ENCODE measurements at places on chromosomes 1 and 21.

- DNase-seq: no peak
Observed at GRCh38 chr1:101431956-101432510, 195.2 kb downstream of the S1PR1 start.

DNA sequence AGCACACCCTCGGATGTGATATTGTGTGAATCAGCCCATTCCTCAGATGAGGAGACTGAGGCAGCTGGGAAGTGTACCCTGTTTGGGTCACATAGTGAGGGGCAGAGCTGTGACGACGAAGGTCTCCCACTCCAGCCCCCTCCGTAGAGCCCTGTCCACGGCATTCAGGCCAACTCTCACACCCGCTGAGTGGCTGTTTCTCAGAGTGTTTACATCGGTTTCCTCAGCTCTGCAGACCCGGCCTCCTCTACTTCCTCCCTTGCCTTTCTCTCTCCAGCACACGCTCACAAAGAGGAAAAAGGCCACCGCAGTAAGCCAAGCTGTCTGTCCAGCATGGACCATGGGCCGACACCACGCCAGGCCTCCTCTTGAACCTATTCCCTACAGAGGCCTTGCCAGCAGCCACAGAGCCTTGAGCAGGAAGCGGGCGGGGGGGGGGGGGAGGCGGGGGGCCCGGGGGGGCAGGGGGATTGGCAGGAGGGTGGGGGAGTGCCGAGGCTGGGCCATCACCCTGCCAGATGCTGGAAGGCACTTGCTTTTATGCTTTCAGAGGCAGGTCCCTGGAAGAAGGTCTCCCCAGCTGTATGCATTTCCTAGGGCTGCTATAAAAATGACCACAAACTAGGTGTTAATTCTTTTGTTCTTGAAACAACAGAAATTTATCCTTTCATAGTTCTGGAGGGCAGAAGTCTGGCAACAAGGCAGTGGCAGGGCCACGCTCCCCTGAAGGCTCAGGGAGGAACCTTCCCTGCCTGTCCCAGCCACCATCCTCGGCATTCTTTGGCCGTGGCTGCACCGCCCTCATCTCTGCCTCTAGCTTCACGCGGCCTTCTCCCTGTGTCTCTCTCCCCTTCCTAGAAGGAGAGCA is 178.4 kb downstream of the PSMG1 start:
- DNase-seq: peak; percentile 69

- DNase-seq: peak; percentile 83
Observed at GRCh38 chr1:109687641-109688499, at the start of gene GSTM1. Gene GSTM1, plus strand, starts transcription at chr1:109687817. Its CDS starts 57 bp downstream, at chr1:109687874.

GRCh38 chr1:160953030-160953429 is 1.6 kb downstream of the ITLN2 start:
- no peak for DNase-seq

- DNase-seq: no peak
Observed at GRCh38 chr1:5954964-5955363, 37.3 kb downstream of the NPHP4 start.

DNA sequence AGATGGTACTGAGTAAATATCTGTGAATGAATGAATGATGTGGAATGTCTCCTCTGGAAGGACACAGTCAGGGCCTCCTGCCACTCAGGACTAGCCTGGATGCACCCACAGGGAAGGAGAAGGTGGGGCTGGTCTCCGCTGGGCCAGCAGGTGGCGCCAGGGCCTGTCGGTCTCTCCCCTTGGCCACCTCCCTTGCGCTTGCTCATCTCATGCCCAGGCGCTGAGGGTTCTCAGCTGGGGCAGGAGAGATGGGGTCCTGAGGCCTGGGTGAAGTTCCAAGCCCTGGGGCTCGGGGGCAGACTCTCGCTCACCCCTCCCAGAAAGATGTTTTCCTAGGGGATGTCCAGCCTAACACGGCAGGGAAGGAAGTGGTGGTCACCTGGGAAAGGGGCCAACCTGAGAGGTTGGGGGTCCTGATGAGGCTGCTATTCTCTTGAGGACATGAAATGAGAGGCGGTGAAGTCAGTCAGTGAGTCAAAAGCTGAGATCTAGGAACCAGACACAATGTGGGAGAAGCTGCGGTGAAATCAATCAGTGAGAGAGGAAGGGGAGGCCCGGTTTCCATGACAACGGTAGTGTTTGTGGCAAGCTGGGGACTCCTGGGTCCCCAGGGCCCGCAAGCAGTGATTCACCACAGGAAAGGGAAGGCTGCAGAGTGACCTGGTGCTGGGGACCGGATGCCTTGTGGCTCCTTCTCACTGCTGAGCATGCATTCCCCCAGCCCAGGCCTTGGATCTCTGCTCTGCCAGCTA is 14.6 kb upstream of the MEX3A start:
- peak; percentile 87 for DNase-seq

GRCh38 chr1:183757061-183757460 is 47.9 kb upstream of the RGL1 start:
- no peak for DNase-seq

DNA sequence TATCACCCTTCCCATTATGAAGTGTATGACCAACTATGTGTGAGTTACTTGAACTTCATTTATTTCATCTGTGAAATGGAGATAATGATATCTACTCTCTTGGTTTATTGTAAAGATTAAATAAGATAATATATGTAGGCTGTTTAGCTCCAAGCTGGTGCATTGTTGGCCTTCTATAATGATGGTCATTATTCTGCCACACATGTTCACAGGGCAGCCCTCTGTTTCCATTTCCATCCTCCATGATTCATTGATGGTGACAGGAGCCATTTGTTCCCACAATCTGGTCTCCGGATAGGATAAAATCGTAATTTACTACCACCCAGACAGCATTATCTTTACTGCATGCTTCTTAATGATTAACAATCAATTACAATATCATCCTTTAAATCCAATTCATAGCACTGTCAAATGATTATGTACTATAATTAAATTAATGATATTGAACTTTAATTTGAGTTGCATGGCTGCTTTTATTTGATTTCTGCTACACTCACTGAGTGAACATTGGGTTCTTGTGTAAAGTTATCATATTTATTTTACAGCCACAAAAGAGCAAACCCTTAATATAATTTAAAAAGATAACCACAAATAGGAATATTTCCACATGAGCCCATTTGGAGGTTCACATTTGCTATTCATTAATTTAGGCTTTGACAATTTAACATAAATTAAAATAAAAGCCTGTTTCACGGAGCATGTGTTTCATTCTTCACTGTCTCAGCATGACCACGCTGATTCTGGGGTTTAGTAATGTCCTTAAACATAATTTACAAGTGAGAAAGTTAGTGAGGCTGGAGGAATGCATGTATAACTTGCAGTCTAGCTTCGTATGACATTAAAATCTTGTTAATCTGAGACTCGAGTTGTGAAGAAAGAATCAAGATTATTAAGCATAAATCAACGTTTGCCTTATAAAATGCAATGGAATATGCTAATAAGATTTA is 596.4 kb upstream of the ZRANB2 start:
- no peak for DNase-seq

GRCh38 chr1:41668054-41668660 is 183.7 kb upstream of the EDN2 start:
- DNase-seq: no peak

- no peak for DNase-seq
Observed at GRCh38 chr1:206909883-206910318, 11.8 kb downstream of the FCMR start.

GRCh38 chr1:59798600-59798999 is 16.1 kb upstream of the HOOK1 start:
- no peak for DNase-seq

DNA sequence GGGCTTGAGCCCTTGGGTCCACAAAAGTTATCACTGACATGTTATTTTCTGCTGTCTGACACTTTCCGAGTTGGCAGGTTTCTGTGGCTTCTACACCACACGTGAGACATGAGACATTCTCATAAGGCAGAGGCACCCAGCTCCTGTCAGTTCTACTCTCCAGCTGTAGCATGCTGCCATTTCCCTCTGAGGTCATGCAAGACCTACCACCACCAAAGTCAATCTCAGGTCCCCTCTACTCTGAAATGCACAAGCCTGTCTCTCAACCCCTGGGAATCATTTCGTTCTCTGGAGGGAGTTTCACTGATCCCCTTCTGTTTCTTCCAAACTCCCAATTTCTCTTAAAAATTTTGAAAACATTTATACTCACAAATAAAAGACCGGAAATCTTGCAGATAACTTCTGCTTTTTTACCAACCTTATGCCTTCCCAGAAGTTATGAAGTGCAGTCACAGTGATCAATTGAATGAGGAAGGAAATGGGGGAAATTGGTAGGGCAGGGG is 39.5 kb upstream of the CR2 start:
- DNase-seq: no peak

DNA sequence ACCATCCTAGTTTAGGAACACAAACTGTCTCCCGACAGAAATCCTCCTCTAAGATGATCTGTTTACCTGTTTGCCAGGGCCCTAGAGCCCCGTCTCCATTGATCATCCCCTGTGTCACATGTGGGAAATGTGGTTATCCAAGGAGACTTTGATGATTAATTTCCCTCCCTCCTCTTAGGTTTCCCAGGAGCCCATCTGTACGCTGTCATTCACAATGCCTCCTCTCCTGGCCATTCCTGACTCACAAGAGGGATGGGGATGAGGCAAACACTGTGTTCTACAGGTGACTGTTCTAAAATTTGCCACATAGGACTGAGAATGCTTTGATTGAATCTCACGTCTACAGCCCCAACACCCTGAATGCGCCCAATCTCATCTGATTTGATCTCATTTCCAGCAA is 50.0 kb downstream of the TNR start:
- no peak for DNase-seq

GRCh38 chr1:23422241-23422877 is 2.2 kb downstream of the TCEA3 start:
- peak; percentile 83 for DNase-seq

All from hindlimb muscle (tissue), 1 donor.